ENCODE measurements at places on chromosomes 3 and 15. TPM values are rescaled to one million over a fixed set of nuclear protein-coding genes. Genes with fewer than 3 reads are reported as not detected.

DNA sequence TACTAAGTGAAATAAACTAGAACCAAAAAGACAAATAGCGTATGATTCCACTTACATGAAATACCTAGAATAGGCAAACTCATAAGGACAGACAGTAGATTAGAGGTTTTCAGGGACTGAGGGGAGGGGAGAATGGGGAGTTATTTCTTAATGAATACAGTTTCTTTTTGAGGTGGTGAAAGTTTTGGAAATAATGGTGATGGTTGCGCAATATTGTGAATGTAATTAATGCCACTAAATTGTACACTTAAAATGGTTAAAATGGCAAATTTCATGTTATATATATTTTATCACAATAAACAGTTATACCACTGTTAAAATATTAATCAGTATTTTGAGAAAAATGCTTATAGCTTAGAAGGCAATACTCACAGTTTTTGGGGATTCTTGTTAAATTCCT, 11.0 kb downstream of the UBE2E1 start:
- DNase-seq = no peak

GRCh38 chr15:67018441-67018840, 47.0 kb upstream of the SMAD3 start:
- peak; percentile 26 for DNase-seq

GRCh38 chr3:194537732-194538247, 51.0 kb upstream of the ATP13A3 start:
- DNase-seq = no peak

- no peak for DNase-seq
Measured at GRCh38 chr15:95475067-95475466, 855.4 kb upstream of the NR2F2 start.

- DNase-seq = no peak
Measured at GRCh38 chr15:31339558-31339895, 12.9 kb downstream of the KLF13 start.

Gene VEPH1
- total RNA-seq = 9.3 TPM

DNA sequence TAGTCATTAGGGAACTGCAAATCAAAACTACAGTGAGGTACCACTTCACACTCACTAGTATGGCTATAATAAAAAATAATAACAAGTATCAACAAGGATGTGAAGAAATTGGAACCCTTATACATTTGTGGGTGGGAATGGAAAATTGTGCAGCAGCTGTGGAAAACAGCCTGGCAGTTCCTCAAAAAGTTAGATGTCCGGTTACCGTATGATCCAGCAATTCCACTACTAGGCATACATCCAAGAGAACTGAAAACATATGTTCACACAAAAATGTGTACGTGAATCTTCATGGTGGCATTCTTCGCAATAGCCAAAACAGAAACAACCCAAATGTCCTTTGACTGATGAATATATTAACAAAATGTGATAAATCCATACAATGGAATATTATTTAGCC, 187.9 kb upstream of the LYSMD4 start:
- DNase-seq = no peak

GRCh38 chr3:184096811-184097383, at the start of gene HTR3E:
Gene HTR3E, plus strand, starts transcription at chr3:184097064. Its CDS starts 466 bp downstream, at chr3:184097530.
- no peak for DNase-seq

- DNase-seq = no peak
Measured at GRCh38 chr15:49467746-49468480, 44.9 kb downstream of the FGF7 start.

Gene COL8A1
- 3.5 TPM for total RNA-seq

Gene GOLGA8T
- not detected for total RNA-seq

DNA sequence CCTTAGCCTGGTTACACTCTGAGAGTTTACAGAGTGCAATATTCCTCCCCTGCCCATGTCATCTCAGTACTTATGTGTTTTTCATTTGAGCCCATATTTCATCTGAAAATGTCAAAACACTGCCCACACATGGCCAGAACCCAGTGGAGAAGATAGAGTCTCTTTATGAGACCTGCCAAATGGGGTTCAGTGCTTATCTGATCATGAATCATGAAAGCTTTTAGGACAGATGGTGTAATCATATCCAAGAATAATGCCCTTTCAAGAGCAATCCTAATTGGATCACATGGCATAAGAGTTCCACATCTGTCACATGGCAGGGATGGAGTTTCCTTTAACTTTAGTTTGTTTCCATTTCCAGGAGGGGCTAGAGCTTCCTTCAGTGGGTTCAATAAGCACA, 77.2 kb upstream of the AGBL1 start:
- no peak for DNase-seq

Gene SLC27A2
- 8.0 TPM for total RNA-seq

- no peak for DNase-seq
Measured at GRCh38 chr15:63600001-63600615, 2.9 kb downstream of the FBXL22 start.

DNA sequence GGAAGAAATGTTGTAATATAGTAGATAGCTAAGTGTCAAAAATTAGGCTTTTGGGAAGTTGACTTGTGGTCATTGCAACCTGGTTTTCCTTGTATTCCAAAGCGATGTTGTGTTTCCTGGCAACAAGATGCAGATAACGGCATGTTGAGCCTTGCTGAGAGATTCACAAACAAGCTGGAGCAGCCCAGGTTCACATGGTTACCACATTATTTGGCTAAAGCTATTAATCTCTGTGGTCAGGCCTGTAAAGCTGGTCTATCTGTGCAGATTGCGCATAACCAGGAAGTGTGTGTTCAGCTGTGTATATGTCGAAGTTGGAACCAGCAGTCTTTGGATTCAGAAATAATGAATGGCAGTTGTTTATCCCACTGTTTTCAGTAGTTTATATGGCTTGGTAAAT, 6.6 kb downstream of the TIPARP start:
- no peak for DNase-seq

Gene CP
- total RNA-seq = 3.9 TPM

DNA sequence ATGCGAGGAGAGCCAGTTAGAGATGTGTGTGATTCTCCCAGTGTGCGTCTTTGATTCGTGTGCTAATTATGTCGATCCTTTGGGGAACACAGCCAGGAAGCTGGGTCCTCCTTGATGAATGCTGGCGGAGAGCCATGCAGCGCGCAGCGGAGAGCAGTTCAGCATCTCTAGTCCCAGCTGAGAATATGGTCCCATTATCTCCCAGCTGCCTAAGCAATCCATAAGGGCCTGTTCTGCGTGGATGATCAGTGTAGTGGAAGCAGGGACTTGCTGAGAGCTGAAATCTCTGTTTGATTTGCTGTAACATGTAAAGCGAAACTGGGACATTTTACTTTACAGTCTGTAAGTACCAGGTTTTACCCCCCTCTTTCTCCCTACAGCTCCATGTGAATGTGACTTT, 412.7 kb downstream of the CNTN4 start:
- DNase-seq = no peak

GRCh38 chr3:17035033-17035432, 150.3 kb downstream of the PLCL2 start:
- no peak for DNase-seq

Gene CA12
- total RNA-seq = 330 TPM

- DNase-seq = no peak
Measured at GRCh38 chr3:22419261-22419660, 668.3 kb upstream of the ZNF385D start.
